Activated B cell treated with CpG ODN at 0.5 μM for 24 hours (primary cell): ENCODE measurements at places on chromosomes 1 and 21. TPM values are rescaled to one million over a fixed set of nuclear protein-coding genes. Genes with fewer than 3 reads are reported as not detected.

CRNN gene
- total RNA-seq: not detected in 2 replicates

YBEY gene
- total RNA-seq: 11.8 and 13.7 TPM in 2 replicates

LIN28A gene
- total RNA-seq: not detected in 2 replicates

NECTIN4 gene
- not detected in 2 replicates for total RNA-seq

NBPF14 gene
- total RNA-seq: 50.4 and 57.9 TPM in 2 replicates

ARHGAP29 gene
- total RNA-seq: not detected in 2 replicates

CFAP45 gene
- total RNA-seq: 1.2 and 1.8 TPM in 2 replicates
